ENCODE measurements at places on chromosomes 1 and 21.
A peak's percentile ranks its signal among the peaks of the same experiment; 100 is the strongest.

- DNase-seq, result no peak
Measured at GRCh38 chr1:45141247-45142003, 65.0 kb downstream of the ZSWIM5 start.

DNA sequence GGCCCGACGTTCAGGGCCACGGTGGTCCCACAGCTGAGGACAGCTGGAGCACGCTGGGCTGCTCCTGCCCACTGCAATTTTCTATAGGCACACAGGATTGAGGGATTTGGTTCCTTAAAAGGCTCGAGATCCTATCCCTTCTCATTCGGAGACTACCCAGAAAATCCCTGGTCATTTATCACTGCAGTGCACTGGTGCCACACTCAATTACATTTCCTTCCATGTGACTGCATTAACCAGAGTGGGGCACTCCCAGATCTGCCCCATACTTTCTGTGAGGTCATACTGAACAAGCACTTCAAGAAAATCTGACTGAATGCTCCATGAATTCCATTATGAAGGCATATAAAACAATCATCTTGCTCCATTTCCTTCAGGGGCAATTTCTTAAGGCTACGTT is 49.8 kb upstream of the KCNE1 start:
- no peak for DNase-seq

DNA sequence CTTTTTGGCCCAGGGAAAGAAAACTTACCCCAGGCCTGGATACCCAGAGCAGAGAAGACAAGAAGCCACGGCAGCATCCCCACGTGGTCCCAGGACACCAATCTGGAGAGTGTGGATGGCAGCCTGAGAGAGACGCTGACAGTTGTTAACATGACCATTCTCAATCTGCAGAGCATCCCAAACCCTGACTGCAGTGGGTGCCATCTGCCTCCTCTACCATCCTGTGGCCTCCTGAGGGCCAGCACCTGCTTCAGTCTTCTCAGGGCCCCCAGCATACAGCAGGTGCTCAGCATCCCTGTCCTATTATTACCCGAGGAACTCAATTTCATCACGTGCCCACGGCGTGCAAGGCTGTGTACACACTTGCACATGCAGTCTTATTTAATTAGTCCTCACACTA is 785 bp downstream of the PGLYRP4 start:
- no peak for DNase-seq

- DNase-seq, result no peak
Measured at GRCh38 chr1:226660410-226661182, 78.5 kb downstream of the ITPKB start.

DNA sequence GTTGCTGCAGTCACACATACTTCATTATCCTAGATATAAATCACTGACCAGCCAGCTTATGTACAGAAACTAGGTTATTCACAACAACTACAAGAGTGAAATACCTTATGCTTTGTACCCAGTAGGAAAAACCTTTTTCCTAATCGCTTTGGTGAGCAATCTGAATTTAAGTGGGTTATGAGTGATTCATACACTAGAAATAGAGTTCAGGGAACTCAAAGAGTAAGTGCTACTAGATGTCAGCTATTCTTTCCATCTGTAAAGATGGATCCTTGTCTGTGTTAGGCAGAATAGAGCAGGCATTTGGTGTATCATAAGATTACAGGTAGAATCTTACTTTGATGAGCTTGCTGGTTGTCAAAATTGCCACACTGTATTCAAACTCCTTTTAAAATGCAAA is 101.9 kb downstream of the ZNF644 start:
- no peak for DNase-seq

- peak; percentile 64 for DNase-seq
Measured at GRCh38 chr1:17128361-17128760, 9.1 kb upstream of the PADI2 start.

GRCh38 chr21:37358397-37358796 is 8.2 kb upstream of the DYRK1A start:
- no peak for DNase-seq

- DNase-seq, result no peak
Measured at GRCh38 chr1:27668121-27668807, 3.7 kb downstream of the IFI6 start.

DNA sequence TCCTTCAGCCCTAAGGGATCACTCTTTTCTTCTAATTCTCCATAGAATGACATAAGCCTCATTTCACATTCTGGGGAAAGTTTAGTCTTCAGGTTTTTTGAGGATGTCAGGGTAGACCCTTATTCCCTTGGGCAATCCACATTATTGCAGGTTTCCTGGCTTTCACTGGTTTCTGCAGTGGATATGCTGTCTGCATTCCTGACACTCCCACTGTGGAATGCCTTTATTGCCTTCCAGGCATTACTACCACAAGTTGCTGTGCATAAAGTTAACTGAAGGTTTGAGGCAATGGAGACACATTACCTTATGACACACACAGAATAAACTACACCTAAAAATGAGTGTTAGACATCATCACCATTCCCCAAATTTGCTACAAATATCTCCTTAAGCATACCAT is 12.7 kb downstream of the FASLG start:
- no peak for DNase-seq

DNA sequence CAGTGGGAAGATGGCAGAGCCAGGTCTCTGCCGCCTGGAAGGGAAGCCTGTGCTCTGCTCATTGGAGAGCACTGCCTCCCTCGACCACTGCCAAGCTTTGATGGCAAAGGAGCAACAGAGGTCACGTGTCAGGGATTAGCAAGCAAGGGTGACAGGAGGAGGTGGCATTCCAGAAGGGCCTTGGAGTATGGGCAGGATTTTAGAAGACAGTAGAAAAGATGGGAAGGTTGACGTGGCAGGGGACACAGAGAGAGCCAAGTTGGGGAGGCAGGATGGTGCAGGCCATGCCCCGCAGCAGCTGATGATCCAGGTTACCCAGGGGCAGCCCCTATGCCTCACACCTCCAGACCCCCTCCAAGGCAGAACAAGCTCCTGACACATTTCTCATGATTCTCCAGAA is 21.9 kb upstream of the LBR start:
- DNase-seq, result no peak

DNA sequence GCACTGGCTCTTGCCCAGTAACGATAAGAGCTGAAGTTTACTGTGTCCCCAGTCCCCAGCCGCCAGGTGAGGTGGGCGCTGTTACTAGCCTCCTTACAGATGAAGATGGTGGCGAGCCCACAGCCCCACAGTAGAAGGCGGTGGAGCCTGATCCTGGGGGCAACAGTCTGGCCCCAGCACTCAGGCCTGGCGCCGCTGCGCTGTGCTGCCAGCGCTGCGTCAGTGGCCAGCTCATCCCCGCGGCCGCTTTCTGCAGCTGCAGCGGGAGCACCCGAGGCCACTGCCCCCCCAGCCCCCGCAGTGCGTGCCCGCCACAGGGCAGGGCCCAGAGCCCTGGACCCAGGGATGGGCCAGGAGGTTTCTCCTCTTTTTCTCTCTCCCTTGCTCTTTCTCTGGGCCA is 13.3 kb downstream of the H6PD start:
- DNase-seq, result no peak

DNA sequence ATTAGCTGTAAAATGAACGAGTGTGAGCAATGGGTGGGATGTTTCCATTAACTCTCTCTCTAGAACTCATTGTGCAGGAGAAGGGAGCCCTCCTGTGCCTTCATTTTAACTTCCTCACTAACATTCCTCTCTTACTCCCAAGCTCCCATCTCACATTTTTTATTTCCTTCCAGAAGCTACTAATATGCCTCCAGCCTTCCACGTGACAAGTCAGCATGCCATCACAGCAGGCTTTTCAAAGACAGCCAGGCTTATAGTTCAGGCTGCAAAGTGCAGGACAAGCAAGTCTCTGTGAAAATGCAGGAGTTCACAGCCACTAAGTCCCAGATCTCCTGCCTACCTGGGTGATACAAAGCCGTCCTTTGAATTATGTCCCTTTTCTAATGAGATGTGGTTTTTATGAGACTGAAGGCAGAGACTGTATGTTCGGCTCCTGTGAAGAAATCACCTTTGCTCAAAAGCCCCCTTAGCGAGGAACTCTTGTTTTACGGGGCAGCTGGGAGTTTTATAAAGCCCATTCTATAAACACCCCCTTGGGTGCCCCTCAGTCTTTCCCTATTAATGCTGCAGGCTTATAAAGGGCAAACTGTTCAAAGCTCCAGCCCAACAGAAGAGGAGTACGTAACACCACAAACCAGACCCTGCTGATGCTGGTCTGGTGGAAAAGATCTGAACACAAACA is 14.8 kb upstream of the ANGPTL7 start:
- DNase-seq, result no peak

DNA sequence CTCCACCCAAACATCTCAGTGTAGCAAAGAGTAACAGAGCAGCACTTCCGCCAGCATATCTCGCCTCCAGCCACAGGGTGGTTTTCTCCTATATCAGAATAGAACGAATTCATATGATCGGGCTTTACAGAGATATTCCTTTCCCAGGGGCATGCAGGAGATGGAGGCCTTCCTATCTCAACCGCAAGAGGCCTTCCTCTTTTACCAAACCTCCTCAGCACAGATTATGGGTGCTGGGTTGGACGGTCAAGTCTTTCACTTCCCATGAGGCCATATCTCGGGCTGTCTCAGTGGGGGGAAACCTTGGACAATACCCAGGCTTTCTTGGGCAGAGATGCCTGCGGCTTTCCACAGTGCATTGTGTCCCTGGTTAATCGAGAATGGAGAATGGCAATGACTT is 65.8 kb downstream of the OVGP1 start:
- no peak for DNase-seq

DNA sequence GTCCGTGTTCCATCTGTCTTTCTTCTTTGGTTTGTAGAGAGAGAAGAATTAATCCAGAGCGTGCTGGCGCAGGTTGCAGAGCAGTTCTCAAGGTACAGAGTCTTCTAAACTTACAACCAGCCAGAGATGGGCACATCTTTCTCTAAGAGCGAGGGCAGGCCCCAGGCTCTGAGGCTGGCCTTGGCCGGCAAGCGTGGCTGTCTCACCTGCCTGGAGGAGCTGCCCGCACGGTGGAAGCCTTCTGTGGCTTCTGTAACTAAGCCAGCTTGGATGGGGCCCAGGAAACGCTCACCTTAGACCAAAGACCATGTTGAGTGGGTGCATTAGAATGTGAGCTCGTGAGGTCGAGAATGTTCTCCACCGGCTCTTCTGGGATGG is 78.6 kb downstream of the PDE9A start:
- DNase-seq, result no peak
